ENCODE measurements at places on chromosomes 11 and 22.

GRCh38 chr11:88813233-88813915 is 252.4 kb downstream of the GRM5 start:
- DNase-seq: no peak

GRCh38 chr11:18768978-18769377 is 22.6 kb downstream of the PTPN5 start:
- no peak for DNase-seq

- DNase-seq: no peak
Measured at GRCh38 chr11:73753938-73754337, 6.9 kb downstream of the RAB6A start.

GRCh38 chr22:19429950-19430889 is 1.3 kb downstream of the HIRA start:
- DNase-seq: peak; percentile 64

DNA sequence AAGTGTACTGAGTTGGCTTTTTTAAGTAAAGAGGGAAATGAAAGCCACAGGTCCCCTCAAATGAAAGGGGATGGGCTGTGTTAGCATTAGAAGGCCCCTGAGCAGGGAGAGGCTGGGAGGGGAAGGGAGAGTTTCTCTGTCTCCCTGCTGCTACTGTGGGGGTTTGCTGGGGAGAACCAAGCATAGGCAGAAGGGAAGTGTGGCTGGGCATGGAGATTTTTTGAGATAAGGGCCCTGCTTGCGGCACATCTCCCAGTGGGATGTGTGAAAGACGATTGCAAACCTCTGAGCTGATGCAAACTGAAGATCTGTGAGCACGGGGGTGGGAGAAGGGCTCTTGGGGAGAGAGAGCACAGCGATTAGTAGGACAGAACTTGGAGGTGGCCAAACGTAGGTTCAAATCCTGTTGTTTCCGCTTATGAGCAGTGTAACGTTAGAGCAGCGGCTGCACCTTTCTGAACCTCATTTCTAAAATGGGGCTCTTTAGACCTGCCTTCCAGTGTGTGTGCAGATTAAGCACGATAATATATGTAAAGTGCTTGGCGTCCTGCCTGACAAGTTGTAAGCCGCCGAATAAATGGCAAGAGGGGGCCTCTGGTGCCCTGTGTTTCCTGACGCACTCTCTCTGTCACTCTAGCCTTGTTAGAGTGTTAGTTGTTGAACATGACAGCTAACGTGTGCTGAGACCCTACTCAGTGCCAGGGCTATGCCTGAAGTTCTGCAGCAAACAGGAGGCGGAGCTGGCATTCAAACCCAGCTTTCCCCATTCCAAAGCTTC is 122.3 kb downstream of the GRIK4 start:
- no peak for DNase-seq

DNA sequence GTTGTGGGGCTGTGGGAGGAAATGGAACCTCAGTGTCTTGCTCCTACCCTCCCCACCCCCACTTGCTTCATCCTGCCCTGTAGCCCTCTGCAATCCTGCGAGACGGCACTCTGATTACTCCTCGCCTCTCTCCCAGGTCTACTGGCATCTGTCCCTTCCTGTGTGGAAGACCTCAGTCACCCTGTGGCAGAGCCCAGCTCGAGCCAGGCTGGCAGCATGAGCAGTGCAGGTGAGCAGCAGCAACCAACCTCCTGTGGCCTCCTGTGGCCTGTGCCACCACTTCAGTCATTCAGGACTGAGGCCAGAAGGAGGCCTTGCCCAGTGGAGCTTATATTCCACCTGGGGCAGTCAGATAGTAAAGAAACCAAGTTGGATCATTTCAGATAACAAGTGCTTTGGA is 14.7 kb upstream of the MAPK8IP1 start:
- no peak for DNase-seq

GRCh38 chr11:113593698-113594308 is 112.3 kb downstream of the TMPRSS5 start:
- DNase-seq: peak; percentile 82

- no peak for DNase-seq
Measured at GRCh38 chr11:7512525-7513233, 1.1 kb upstream of the PPFIBP2 start.

- no peak for DNase-seq
Measured at GRCh38 chr11:118265954-118266353, 1.9 kb upstream of the MPZL2 start.

- DNase-seq: no peak
Measured at GRCh38 chr22:38706901-38707195, 1.1 kb downstream of the GTPBP1 start.

DNA sequence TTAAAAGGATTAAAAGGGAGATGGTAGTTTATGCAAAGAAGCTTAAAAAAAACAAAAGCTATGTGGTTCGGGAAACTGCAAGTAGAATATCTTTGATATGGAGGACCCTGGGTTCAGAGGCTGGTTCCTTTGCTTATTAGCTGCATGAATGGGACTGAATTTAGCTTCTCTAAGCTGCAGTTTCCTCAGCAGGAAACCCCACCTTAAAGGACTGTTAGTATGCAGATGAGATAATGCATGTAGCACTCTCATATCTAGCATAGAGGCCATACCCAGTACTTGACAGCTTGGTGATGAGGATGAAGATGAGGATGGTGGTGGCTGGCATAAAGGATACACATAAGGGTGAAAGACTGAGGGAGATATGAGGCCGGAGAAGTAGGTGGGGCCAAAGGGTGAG is 134.6 kb downstream of the RRAS2 start:
- no peak for DNase-seq

DNA sequence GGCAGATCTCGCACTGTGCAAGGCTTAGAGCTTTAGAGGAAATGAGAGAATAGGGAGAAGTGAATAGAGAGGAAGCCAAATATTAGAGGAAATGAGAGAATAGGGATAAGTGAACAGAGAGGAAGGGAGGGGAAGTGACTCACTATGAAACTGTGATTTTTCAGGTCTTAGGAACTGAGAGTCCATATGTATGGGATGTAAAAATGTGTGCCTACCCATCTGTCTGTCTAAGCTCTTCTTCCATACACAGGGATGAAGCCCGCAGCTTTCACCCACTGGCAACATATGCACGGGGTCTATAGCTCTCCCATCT is 6.4 kb upstream of the CCDC86 start:
- DNase-seq: no peak

DNA sequence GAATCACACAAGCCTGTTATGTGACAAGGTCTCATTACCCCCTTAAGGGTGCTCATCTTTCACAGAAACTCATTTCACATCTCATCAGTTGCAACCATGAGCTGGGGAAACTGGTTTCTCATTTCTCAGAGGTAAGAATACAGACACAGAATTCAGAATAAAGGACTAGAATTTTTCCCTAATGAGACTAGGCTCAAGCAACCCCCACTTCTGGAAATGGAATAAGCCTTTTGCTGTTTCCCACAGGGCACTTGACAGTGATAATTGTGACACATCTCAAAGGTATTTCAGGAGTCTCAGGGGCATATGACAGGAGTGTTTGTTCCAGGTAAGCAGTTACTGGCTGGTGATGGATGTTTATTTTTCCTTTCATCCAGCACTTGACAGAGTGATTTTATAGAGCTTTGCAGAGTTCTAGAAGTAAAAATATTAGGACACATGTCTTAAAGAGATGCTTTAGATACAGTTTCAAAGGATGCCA is 112.9 kb upstream of the DDI1 start:
- DNase-seq: no peak

DNA sequence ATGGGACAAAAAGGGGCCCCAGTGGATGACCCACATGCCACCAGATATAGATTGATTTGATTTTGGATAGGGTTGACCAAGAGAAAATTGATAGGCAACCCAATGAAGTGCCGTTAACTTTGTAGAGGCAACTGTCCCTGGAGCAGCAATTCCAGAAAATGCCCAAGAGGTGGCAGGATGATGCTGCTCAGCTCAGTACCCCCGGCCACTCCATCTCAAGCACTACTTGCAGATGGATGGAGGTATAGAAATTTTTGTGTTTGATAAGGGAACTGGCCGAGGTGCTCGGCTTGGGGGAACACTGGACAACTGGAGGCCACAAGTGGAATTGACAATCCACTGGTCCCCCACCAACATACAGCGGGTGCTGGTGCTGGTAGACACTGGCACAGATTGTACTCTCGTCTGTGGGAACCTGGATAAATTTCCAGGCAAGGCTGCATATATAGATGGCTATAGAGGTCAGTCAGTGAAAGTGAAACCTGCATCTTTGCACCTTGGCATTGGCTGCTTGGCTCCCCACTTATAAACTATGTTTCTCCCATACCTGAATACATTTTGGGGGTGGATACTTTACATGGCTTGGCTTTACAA is 86.3 kb downstream of the CCDC83 start:
- peak; percentile 69 for DNase-seq

DNA sequence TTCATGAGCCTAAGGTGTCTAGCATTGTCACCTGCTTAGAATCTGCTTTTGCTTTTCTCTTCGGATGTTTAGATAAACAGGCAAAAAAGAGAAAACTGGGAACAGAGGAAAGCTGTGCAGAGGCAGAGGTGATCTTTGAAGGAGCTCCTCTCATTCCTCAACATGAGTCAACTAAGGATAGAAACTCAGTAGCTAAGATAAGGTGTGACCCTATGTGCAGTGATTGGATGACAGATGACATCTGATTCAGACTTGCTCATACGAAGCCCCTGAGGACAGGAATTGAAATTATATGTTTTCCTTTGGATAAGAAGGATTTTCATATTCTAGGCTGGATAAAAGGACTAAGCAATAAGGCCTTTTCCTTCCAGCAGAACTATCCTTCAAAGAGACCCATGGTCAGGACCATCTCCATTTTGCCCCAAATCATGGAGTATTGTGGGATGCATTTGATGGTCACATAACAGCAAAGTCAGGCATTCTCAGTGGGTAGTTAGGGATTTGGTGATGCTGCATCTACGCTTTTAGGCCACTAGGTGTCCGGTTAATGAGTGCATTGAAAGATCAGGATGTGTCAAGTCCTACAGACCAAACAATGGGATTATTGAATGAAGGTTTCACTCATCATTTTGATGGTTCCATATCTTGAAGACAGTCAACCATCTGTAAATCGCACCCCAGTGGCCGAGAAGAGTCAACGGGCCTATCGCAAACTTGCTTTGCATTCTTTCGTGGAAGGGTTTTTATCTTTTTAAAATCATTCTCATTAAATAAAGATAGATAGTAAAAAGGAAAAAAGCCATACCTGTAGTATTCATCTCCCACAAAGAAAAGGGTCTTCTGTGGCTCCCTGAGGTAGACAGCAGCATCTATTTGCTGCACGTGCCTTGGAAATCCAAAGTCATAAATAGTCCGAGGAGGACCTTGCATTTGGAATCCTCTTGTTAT is 32.2 kb downstream of the MMP20 start:
- DNase-seq: no peak

- DNase-seq: no peak
Measured at GRCh38 chr11:106159836-106160235, 82.4 kb downstream of the AASDHPPT start.

GRCh38 chr11:79314906-79315689 is 125.7 kb downstream of the TENM4 start:
- DNase-seq: no peak

- no peak for DNase-seq
Measured at GRCh38 chr11:1419811-1420210, 30.1 kb downstream of the BRSK2 start.

DNA sequence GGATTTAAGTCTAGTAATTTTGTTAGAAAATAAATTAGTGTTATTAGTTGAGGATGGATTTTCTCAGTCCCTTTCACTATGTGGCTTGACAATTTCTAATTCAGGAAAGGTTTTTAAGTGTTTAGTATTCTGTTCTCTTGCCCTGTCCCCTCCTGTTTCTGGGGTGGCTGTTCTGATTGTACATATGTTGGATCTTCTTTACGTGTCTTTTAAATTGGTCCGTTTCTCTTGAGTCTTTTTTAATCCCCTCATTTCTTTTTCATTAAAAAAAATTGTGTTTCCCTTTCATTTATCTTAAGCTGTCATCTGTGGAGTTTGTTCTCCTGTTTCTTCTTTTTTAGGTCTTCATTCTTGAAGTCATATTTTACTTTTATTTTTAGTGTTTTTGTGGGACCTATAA is 12.5 kb downstream of the ZBED4 start:
- DNase-seq: no peak

GRCh38 chr11:117220568-117220967 is 11.3 kb downstream of the PCSK7 start:
- no peak for DNase-seq

GRCh38 chr11:70517988-70518907 is 119.9 kb downstream of the CTTN start:
- no peak for DNase-seq

- no peak for DNase-seq
Measured at GRCh38 chr11:118084247-118084646, 2.5 kb downstream of the SMIM35 start.
